Camera-type eye (tissue), 1 donor: ENCODE measurements at places on chromosomes 4 and X. TPM values are rescaled to one million over a fixed set of nuclear protein-coding genes. Genes with fewer than 3 reads are reported as not detected.

TNIP3 gene
- total RNA-seq, result 0.93 TPM

BRS3 gene
- total RNA-seq, result not detected

KCNE5 gene
- total RNA-seq, result 3.9 TPM

AFM gene
- not detected for total RNA-seq

CCNQ gene
- total RNA-seq, result 15.9 TPM

SPP1 gene
- total RNA-seq, result 189 TPM

SLC9B1 gene
- 6.9 TPM for total RNA-seq

IL2RG gene
- 1.3 TPM for total RNA-seq
